Activated naive CD4-positive, alpha-beta T cell treated with Interleukin-2 at 50 U/mL for 16 hours (primary cell): ENCODE measurements at places on chromosomes 6 and 20.

- DNase-seq: no peak
These were observed 91.5 kb upstream of the BEND6 start for GRCh38 chr6:56863366-56863765.

DNA sequence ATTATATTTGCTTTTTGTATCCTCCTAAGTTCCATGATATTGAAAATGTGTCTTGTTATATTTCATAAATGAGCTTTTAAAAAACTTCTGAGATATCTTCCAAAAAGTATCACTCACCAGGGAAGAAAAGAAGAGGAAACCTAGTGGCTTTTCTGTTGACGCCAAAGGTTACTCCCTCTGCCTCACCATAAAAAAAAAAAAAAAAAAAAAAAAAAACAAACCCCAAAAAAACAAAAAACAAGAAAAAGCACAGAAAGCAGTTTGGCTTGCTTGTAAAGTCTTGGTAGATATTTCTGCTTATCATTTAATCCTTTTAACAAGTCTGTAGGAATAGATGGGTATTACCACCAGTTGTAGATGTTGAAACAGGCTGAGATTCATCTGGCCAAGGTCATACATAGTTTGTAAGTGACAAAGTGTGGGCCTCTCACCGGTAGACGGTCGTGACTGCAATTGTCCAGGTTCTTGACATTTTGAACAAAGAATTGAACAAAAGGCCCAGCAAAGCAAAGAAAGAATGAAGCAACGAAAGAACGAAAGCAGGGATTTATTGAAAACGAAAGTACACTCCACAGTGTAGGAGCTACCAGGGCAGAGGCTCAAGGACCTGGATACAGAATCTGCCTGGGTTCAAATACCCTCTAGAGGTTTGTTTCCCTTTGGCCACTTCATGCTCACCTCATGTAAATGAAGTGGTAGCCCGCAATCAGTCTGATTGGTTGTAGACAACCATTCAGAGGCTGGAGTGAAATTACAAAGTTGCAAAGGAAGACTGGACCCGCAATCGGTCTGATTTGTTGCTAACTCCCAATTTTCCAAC lies 11.6 kb upstream of the ELOVL5 start:
- DNase-seq: no peak

- no peak for DNase-seq
These were observed 209.9 kb upstream of the SLC35B3 start for GRCh38 chr6:8645212-8645611.

GRCh38 chr6:127096167-127096566 lies 22.3 kb upstream of the RSPO3 start:
- DNase-seq: no peak

DNA sequence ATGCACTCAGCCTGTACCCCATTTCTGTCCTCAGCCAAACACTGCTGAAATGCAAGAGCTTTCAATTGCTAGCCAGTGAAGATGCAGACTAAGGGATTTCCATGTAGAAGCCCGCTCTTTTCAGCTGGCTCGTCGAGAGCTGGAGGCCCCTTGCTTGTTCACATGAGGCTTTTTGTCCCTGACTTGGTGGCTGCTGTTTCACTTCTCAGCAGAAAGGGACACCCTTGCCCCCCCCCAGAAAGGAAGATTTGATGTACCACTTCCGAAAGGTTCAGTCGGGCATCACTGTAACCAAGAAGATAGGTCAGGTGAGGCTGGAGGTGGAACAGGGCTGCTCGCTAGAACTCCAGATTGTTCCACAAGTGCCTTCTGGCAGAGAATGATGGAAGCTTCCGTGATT lies 23.3 kb downstream of the PTPN1 start:
- DNase-seq: no peak

- no peak for DNase-seq
These were observed 134.4 kb downstream of the OR2B2 start for GRCh38 chr6:27777614-27778355.

DNA sequence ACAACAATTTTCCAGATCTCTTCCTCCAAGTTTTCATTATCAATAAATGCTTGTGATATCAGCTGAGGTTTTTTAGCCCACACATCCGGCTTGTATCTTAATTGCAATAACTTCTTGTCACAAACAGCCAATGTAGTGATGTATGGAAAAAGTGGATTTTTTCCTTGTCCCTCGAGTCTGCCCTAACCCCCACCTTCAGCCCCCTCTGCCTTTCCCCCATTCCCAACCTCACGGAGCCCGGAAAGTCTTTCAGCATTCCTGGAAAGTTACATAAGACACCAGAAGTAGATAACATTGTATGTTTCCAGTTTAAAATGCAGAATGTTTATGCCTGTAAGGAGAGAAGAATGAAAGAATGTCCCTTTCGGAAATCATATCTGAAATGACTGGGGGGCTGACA lies 179.2 kb upstream of the PHACTR1 start:
- no peak for DNase-seq

DNA sequence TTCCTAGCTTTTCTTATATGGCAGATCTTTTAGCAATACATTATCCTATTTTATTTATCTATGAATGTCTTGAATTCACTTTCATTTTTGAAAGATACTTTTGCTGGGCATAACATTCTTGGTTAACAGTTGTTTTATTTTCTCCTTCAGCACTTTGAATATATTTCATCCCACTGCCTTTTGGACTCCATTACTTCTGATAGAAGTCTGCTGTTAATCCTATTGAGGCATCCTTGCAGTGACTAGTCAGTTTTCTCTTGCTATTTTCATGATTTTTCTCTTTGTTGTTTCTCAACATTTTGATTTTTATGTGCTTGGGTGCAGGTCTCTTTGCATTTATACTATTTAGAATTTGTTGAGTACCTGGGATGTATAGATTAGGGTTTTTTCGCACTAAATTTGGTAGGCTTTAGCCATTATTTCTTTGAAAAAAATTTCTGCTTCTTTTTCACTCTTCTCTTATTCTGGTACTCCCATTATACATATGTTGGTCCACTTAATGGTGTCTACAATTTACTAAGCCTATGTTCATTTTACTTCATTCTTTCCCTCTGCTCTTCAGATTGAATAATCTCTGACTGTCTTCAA lies 53.2 kb downstream of the PHACTR3 start:
- DNase-seq: no peak

DNA sequence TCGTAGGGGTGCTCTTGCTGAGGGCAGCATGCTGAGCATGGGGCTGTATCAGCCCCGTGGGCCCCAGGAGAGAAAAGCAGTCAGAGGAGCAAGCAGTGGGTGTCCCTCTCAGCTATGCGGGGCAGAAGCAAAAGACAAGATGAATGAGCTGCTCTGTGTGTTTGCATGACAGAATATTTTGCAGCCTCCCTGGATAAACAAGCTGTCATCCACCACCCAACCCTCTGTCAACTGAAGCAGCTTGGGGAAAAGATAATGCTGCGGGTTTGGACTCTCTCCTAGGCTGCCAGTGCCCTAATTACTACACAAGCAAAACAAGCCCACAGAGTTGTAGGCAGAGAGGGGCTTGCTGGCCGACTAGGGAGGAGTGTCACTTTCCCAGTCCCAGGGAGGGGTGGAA lies 82.3 kb upstream of the PTPRT start:
- DNase-seq: no peak

DNA sequence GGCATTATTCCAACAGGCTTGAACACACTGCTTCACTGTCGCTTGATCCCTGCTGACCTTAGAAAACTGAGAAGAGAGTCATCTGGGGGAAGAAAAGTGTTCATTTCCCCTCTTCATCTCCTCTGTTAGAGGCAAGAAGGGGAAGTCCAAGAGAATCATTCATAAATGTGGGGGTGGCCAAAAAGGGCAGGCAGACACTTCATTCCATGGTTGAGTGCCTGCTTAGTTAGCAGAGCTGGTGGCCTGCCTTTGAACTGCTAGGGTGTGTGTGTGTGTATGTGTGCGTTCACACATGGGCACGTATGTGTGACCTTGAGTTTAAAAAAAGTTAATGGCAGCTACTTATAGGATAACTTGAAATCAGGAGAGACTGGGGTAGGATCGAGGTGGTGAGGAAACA lies 39.4 kb upstream of the RFPL4B start:
- no peak for DNase-seq

GRCh38 chr6:44668976-44669934 lies 281.7 kb downstream of the CDC5L start:
- DNase-seq: no peak

- peak; percentile 25 for DNase-seq
These were observed 2.4 kb downstream of the TCF21 start for GRCh38 chr6:133891149-133891926.

DNA sequence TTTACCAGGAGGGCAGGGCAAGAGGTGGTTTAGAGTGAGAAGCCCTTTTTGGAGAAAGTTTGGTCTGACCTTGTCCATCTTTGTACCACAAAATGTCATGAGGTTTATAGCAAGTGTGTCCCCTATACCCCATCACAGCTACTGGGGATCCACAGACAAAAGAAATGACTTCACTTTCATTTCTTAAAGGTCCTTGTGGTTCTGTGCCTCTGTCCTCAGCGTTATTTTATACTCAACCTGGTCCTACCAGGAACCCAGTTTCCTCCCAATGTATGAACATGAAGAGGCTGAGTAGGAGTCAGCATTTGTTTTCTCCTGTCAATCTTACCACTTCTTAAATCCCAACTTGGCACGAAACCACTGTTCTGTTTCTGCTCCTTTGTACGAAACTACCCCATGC lies 157.6 kb downstream of the NFATC2 start:
- no peak for DNase-seq

GRCh38 chr20:272718-273117 lies 15.2 kb downstream of the DEFB132 start:
- no peak for DNase-seq

- DNase-seq: no peak
These were observed 25.2 kb upstream of the NHSL1 start for GRCh38 chr6:138524526-138524925.

GRCh38 chr20:61848851-61849250 lies 216.8 kb downstream of the TAF4 start:
- no peak for DNase-seq

DNA sequence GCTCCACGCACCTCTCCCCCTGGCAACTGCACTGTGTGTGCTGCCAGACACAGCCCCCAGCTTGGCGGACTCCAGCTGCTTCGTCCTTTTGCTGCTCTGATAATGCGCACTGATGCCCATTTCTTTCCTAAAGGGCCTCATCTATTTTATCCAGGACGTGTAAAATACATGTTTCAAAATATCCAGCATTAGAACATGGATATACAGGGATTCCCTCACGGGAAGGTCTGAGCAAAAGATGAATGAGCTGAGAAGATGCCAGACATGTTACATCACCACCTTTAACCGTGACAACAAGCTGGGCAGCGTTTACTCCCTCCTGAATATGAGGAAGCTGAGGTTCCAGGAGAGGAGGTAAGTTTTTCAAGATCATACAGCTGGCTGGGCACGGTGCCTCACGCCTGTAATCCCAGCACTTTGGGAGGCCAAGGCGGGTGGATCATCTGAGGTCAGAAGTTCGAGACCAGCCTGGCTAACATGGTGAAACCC lies 32.8 kb downstream of the TNXB start:
- no peak for DNase-seq

GRCh38 chr6:129209355-129209754 lies 326.4 kb downstream of the LAMA2 start:
- no peak for DNase-seq

DNA sequence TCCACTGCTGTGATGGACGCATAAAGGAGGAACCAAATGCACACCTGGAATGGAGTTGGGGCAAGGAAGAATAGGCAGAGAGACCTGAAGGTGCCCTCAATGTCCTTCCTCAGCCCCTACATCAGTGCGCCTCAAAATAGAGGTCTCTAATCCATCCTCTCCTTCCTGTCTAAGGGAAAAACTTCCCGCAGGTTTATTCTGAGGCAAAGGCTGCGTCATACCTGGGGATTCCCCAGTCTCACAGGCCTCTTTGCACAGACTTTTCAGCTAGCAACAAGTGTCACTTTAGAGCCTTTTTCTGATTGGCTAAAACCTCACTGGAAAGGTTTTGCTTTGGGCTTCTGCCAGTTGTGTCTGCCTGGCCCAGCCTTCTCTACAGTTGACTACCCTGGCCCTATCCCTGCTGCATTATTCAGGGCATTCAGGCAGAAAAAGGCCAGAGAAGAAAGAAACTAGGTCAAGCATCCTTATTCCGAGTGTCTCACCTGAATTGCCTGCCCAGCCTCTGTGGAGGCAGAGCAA lies 1.8 kb upstream of the HLA-DQB1 start:
- peak; percentile 48 for DNase-seq

DNA sequence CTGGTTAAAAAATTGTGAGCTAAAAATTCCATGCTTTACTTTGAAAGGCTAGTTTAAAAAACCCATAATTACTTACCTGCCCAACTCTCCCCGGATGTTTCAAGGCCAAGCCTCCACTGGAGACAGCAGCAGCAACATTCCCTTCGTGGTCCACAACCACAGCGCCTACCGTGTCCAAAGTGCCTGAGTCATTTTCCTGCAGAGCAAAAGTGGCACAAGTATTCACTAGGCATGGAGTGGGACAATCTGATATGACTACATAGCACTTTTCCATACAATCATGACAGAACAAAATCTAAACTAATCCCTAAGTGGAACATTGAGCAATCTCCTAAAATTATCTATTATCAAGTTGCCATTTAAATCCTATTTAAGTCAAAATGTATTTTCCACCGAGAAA lies 104.8 kb downstream of the TASP1 start:
- DNase-seq: no peak

- DNase-seq: no peak
These were observed 152.9 kb upstream of the COL21A1 start for GRCh38 chr6:56400273-56400672.

- no peak for DNase-seq
These were observed 90.7 kb upstream of the BEND6 start for GRCh38 chr6:56864171-56864616.

DNA sequence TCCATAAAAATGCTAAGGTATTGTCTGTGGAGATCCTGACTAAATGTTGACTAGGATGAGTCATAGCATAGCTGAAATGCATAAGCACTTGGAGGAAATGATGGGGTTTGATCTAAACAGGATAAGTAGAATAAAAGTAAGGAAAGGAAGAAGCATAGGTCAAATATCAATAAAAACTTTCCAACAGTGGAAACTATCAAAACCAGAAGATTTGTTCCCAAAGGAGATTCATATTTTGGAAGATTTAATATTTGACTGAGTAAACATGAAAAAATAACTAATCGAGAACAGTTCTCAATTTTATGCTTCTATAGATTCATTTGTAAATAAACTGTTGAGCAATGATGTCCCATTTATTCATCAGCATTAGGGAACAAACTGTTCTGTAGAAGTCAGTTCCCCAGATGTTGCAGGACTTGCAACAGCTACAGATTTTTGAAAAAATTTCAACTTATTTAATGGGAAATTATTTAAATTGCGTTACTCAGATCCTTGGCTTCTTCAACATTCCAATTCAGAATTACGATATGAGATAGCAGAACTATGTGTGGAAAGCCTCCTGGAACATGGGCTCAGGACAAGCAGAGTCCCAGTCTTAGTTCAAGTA lies 133.7 kb upstream of the TBX18 start:
- DNase-seq: no peak

DNA sequence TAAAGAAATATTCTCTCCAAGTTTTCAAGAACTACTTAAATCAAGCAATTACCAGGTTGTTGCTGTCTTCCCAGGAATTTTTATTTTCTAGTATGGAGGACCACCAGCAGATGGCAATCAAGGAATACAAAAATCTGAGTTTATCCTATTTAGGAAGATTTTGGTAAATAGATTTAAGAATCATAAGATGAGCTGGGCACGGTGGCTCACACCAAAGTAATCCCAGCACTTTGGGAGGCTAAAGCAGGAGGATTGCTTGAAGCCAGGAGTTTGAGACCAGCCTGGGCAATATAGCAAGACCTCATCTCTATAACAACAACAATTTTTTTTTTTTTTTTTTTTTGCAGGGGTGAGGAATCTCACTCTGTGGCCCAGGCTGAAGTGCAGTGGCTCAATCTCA lies 19.3 kb upstream of the SEC63 start:
- no peak for DNase-seq

- DNase-seq: no peak
These were observed 65.4 kb downstream of the PRND start for GRCh38 chr20:4787069-4787468.

GRCh38 chr20:58069796-58070663 lies 158.4 kb downstream of the ANKRD60 start:
- no peak for DNase-seq
